ENCODE measurements at places on chromosomes 3 and 15.

DNA sequence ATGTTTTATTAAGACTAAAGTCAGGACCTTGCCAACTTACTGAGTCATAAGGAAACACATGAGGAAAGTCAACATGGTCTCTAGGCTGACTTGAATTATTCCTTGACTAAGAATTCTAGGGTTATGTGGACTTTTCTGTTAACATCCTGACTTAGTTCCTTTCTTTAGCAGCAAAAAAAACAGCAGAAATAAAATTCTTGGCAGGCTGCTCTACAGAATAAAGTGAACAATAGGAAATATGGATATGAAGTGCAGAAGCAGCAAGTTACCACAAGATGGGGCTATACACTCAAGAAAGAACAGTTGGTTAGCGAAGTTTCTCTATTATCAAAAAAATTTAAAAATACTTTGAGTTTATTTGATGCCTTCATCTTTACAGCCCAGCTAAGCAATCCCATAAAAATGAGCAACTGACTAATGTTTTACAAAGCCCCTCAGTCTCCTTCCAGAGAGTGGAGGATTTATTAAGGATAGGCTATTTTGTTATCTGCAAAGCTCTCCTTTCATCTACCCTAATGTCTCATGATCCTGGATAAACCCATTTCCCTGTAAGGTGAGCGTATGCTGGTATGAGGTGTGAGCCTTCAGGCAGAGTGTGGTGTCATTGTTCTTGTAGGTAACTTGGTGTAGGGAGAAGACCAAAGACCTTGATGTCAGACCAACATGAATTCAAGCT is 23.1 kb upstream of the MCCC1 start:
- DNase-seq = peak; percentile 64

- DNase-seq = no peak
Observed at GRCh38 chr3:60696428-60697125, 554.7 kb downstream of the FHIT start.

GRCh38 chr3:13140596-13140995 is 67.4 kb upstream of the IQSEC1 start:
- no peak for DNase-seq

DNA sequence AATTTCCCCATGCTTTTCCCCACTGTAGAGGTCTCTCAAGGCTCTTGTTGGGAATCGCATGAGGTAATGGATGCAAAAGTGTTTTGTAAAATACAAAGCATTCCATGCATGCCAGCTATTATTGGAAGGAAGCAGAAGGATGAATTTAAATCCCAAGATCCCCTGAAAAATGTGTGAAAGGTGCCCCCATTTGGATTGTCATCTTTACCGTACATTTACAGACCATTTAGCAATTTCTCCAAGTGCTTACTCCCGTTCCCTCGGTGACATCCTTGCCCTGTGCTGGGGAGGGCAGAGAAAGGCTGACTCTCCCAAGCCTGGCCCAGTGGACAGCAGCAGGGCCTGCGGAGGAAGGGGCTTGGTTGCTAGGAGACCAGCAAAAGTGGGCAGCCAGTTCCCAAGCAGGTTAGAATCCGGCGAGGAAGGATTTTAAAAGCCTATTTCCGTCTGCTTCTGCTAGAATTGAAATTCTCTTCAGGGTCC is 31.1 kb upstream of the NEO1 start:
- no peak for DNase-seq

- DNase-seq = peak; percentile 27
Observed at GRCh38 chr3:137035631-137036030, 77.8 kb downstream of the IL20RB start.

DNA sequence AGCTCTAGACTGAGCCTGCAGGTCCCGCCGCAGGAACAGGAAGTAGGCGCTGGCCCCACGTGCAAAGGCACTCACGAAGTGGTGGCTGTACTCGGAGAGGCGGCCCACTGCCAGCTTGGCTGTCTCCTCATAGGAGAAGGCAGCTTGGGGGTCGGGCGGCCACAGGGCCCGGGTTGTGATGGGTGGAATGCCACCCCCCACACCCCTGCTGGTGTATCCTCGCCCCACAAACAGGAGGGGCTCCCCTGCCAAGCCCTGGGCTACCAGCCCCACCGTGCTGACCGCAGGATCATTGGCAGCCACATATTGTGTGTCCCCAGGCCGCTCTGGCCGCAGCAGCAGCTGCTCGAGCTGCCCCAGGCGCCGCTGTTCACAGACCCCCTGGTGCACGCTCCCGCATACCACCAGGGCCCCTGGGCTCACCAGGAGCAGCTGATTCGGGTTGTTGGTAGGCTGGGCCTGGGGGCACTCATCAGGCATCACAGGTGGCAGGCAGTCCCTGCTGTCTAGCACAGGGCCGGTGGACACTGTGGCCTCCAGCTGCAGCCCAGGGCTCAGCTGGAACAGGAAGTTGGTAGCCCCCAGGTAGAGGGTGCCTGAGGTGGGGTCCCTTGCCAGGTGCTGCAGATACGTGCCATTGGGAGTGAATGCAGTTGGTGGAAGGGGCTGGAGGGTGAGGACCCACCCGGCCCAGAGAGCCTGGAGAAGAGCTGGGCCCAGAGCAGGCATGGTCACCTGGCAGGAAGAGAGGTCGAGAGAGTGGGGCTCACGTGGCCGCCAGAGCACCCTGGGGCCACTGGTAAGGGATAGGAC is 5.8 kb downstream of the PLXNB1 start:
- DNase-seq = no peak

GRCh38 chr3:49668861-49669260 is 5.3 kb upstream of the APEH start:
- peak; percentile 32 for DNase-seq

- no peak for DNase-seq
Observed at GRCh38 chr3:148070041-148070440, 627.7 kb upstream of the AGTR1 start.

DNA sequence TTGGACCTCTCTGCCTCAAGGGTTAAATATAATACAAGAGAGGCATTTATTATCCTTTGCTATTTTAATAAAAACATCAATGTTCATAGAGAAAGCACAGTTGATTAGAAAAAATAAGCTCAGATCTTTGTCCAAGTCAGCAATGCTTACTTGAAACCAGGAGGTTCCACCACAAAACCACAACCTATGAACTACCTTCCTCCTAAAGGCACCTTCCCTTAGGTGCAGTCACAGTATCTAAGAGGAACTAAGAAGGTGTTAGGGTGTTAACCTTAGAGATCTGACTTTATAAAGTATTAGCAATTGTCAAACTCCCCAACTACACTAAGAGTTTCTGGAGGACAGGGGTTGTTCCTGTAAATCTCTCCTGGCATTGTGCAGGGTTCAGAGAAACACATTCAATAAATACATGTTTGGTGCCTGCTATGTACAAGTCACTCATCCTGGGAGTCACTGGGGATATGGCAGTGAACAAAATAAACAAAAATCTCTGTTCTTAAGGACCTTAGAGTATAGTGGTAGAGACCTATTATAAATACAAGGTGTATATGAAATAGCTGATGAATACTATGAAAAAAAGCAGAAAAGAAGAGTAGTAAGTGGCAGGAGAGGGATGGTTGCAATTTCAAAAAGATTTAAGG is 208.6 kb downstream of the NFKBIZ start:
- DNase-seq = no peak

GRCh38 chr15:62739082-62739481 is 303.5 kb upstream of the TPM1 start:
- no peak for DNase-seq

- DNase-seq = no peak
Observed at GRCh38 chr15:74182131-74182530, 8.6 kb downstream of the ISLR start.

- peak; percentile 1 for DNase-seq
Observed at GRCh38 chr15:25250906-25251622, 187.8 kb downstream of the UBE3A start.
